ENCODE measurements at places on chromosomes 6 and 20.
A peak's percentile ranks its signal among the peaks of the same experiment; 100 is the strongest.

DNA sequence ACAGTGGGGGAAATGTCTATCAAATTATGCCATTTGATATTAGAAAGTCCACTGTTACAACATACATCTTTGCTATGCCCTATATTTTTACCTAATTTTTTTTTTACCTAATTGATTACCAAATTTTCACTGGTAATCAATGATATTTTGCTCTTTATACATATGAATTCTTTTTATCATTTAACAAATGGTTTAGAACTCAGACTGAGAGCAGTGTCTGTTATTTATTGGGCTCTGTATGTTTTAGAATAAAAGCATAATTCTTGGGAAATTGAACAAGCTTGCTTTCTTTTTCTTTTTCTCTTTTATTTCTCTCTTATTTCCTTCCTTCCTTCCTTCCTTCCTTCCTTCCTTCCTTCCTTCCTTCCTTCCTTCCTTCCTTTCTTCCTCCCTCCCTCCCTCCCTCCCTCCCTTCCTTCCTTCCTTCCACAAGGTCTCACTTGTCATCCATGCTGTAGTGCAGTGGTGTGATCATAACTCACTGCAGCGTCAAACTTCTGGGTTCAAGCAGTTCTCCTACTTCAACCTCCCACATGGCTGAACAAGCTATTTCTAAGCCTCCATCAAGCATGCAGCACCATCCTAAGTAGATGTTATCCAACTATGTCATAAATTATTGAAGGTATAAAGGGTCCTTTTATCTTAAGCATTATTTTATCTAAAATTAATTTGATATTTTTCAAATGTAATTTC lies 911.7 kb upstream of the CITED2 start:
- DNase-seq, result no peak

GRCh38 chr20:9594284-9594875 lies 80.0 kb downstream of the LAMP5 start:
- DNase-seq, result no peak

DNA sequence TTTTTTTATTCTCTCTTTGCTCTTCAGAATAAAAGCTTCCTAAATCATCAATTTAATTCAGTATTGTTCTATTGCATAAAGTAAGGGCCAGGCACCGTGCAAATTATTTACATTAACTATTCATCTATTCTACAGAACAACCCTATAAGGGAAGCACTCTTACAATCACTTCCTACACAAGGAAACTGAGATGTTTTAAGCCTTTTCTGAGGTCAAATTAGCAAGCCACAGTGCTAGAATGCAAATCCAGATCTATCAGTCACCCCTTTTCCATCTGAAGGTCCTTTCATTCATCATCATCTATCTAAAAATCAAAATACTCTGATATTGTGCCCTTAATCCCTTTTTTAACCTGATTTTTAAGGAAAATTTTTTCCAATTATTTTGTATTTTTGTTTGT lies 31.2 kb downstream of the FRK start:
- no peak for DNase-seq

GRCh38 chr6:28606424-28607391 lies 81.0 kb downstream of the GPX5 start:
- DNase-seq, result peak; percentile 66

DNA sequence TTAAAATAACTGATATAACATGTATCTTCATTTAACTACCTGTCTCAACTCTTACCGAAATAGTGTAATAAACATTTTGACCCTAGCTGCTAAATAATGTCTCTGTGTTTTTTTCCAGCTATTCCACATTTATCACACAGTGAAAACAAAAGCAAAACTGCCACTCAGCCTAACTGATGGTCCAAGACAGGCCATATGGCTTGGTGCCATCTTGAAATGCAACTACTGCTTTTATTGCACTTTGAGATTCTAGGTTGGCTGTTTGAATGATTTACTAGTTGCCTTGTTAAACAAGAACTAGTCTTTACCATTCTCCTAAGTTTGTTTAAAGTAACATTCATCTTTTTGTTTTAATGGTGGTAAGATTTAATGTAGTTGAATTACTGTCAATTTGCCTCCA lies 739.8 kb downstream of the TFAP2A start:
- DNase-seq, result no peak

GRCh38 chr6:110799189-110799588 lies 16.1 kb downstream of the CDK19 start:
- DNase-seq, result no peak

- no peak for DNase-seq
Observed at GRCh38 chr6:127392301-127392700, 48.9 kb upstream of the ECHDC1 start.

DNA sequence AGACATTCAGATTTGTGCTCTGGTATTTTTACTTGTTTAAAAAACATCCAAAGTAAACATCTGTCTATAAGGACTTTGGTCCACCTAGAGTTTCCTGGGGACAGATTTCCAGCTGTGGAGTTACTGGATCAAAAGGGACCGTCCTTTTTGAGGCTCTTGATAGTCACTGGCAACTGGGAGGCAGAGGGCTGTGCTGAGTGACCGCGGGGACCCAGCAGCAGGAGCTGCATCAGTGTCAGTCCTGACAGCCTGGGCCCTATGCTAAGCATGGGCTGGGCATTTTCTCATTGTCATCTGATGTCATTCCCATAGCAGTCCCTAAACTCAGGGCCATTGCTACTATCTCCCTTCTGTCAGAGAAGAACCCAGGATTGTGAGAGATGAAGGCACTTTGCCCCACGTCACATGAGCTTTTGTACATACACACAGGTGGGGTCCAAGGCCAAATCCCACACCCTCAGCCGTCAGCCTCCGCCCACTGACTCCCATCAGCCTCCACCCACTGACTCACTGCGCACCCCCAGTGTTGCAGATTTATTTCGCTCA lies 293.8 kb downstream of the TAF4 start:
- no peak for DNase-seq

DNA sequence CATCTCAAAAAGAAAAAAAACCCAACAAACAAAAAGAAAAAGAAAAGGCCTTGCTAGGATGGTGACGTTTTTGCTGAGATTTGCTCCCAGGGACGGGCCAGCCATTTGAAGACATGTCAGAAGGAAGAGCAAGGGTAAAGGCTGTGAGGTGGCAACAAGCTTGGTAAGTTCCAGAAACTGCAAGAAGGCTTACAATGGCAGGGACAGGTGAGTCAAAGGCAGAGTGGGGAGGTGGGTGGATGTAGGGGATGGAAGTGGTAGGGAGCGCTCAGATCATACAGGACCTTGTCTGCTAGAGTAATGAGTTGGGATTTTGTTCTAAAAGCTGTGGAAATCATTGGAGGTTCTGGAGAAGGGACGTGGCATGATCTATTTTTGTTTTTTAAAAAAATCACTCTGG lies 4.3 kb downstream of the KIF3B start:
- DNase-seq, result no peak

DNA sequence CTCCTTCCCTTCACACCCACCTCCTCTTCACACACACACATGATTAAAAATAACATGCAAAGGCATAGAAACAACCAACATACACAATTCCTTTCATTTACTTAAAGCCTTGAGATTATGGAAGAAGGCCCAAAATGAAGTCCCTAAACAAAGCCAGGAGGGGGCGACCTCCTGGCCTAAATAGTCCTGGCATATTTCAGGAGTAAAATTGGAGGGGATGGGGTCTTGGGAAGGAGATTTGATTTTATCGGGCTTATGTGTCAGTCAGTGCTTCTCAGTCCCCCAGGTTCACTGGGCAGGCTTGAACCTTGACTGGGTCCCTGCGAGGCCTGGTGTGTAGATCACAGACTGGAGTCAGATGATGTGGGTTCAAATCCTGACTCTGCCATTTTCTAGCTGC lies 266.4 kb downstream of the SAMD5 start:
- no peak for DNase-seq

DNA sequence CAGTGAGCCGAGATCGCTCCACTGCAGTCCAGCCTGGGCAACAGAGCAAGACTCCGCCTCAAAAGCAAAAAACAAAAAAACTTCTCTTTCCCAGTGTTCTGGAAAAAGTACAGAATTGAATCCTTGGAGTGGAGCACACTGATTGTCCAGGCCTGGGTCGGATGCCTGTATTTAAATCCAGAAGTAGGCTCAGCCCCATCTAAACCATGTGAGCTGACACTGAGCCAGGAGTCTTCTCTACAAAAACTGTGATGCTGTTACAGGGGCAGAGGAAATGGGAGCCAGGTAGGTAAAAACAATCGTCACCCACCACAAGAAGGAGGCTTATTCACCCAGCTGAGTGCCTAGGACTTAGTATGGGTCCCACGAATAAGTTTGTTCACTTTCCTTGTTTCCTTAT lies 43.0 kb upstream of the PTPN1 start:
- DNase-seq, result no peak

DNA sequence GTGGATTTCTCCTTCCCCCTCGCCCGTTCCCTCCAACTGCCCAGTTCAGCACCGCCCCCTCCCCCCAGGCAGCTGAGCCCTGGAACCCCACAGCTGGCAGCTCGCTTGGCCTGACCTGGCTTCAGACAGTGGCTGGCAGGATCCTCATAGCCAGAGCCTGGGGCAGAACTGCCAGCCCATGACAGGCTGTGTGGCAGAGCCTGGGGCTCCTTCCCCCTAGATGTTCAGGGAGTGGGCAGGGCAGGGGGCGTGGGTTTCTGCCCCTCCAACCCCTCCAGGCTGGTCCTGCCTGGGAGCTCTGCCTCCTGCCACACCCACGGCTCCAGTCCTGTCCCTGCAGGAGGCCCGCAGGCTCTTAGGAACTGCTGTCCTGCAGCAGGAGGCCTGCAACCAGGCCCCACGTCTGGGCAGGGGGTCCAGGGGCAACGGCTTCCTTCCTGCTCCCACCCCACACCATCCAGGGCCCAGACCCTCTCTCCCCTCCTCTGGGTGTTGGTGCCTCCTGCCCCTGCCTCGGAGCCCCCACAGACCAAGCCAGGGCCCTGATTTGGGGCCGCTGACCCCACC lies 9.6 kb upstream of the KCNQ2 start:
- DNase-seq, result no peak

DNA sequence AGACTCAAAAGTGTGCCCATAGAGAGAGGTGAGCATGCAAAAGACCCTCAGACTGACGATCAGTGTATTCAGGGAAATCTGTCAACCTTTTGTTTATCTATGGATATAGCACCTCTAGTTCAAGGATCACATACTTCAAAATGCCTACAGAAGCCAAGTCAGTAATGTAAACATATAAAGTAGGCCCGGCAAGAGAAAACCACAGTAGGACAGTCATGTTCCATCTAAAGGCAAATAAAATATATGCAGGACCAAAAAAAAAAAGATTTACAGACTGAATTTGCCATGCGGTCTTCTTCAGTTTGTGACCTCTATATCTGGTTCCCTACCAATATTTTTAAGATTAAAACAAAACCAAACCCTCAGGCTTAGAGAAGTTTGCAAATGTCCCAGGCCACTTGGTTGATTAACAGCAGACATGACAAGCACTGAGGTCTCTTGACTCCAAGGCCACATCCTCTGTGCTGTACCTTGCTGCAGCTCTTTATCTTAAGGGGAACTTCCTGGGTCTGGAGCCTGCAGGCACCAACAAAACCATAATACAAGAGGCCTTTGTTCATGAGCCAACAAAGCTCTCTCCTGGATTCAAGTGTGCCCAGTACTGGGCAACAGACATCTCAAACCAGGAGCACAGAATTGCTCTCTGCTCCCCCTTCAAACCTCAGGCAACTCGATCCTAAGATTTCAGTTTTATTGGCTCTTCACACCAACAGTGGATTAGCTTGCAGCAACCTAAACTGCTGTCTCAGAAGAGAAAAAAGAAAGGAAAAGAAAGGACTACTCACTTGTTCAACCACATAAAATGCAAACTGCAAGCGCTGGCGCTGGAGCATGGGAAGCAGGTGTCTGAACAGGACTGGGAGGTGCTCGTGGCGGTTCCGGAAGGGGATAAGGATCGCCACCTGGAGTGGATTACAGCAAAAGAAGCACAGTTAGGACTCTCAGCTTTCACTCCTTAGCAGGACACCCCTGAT lies 71.7 kb downstream of the B4GALT5 start:
- no peak for DNase-seq

- no peak for DNase-seq
Observed at GRCh38 chr6:132490478-132491204, 22.3 kb downstream of the STX7 start.

- no peak for DNase-seq
Observed at GRCh38 chr6:32151863-32152768, at the start of gene PRRT1. TSS of gene PRRT1 (minus strand) at chr6:32151939. CDS start at chr6:32151827, 112 bp downstream.

- no peak for DNase-seq
Observed at GRCh38 chr6:28118217-28118616, 6.2 kb upstream of the ZSCAN16 start.

- peak; percentile 31 for DNase-seq
Observed at GRCh38 chr6:90860822-90861601, 274.1 kb upstream of the MAP3K7 start.

DNA sequence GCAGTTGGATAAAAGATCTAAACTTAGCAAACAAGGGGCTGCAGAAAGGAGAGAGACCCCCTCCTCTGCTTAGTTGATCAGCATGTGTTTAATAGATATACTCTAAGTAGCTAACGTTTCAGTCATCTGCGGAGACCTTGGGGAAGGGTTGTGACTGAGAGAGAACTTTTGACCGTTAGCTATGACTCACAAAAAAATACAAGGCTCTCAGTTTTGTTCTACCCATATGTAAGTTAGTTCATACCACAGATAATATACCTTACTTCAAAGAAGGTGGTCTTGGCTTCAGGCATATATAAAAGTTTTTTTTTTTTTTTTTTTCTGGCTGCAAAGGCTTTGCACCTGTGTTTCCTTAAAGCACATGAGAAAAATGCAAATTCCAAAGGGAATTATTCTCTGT lies 258.9 kb downstream of the GJA1 start:
- DNase-seq, result peak; percentile 52

GRCh38 chr6:36686668-36687513 lies 8.4 kb downstream of the CDKN1A start:
- no peak for DNase-seq

DNA sequence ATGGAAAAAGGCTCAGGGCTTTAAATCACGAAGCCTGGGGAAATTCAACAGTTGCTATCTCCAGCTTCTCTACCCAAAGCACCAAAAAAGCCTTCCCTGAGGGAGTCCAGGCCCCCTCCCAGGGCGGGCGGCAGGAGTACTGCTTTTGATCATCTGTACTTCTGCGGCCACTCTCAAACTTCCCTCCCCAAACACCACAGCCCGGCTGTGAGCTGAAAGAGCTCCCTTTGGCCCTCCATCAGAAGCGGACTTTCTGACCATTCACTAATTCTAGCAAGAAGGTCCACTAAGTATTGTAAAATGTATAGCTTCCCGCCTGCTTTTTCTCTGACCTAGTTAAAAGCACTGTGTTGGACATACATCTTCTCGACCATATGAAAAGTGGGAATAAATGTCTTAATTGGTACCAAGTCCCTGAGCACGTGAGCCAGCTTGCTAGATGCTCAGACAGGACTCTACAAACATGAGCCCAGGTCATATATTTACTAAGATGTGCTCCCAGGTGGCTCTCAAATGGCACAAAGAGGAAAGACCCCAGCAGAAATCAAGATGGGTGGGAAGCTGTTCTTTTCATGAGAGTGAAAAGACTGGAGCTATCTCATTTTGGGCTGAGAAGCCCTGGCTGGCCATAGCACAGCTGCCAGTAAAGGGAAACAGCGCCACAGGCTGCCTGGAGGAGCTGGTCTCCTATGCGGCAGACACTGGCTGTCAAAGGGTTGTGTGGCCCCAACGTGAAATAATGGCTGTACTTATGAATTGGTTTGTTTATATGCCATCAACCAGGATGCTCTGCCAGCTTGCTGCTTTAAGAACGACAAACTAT lies 58.6 kb downstream of the GFOD1 start:
- no peak for DNase-seq

Data from amniotic epithelial cell (primary cell).